ENCODE measurements at places on chromosomes 7 and 10.

DNA sequence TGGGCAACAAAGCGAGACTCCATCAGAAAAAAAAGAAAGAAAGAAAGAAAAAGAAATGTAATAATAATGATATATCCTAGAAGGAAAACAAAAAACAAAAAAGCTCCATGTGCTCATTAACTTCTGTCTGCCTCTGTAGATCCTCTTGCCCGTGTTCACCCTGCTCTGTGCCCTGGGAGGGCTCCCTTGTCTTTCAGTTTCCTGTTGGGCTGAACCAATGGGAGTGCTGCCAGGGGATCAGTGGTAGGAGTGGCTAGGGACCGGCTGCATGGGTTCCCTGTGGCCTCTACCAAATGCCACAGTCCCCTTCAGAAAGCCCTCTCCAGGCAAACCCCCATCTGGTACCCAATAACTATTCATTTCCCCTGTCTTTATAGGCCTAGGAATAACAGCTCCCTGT, 51.8 kb upstream of the PARD3 start:
- H3K36me3 ChIP-seq, result no peaks in the 10 kb centered on the region
- H3K4me1 ChIP-seq, result peaks cover 14% of the 10 kb centered on the region
- no peak for DNase-seq
- H3K4me3 ChIP-seq, result no peak overlapping the region

GRCh38 chr10:87523731-87524130, 19.0 kb downstream of the MINPP1 start:
- H3K4me3 ChIP-seq, result no peak overlapping the region
- no peaks in the 10 kb centered on the region for H3K36me3 ChIP-seq
- no peaks in the 10 kb centered on the region for H3K27me3 ChIP-seq
- H3K27ac ChIP-seq, result no peak overlapping the region
- no peak for DNase-seq

GRCh38 chr10:35927990-35928488, 285.9 kb upstream of the FZD8 start:
- no peak overlapping the region for H3K4me3 ChIP-seq
- H3K4me1 ChIP-seq, result peaks cover 2% of the 10 kb centered on the region
- DNase-seq, result no peak
- H3K27ac ChIP-seq, result no peak overlapping the region

DNA sequence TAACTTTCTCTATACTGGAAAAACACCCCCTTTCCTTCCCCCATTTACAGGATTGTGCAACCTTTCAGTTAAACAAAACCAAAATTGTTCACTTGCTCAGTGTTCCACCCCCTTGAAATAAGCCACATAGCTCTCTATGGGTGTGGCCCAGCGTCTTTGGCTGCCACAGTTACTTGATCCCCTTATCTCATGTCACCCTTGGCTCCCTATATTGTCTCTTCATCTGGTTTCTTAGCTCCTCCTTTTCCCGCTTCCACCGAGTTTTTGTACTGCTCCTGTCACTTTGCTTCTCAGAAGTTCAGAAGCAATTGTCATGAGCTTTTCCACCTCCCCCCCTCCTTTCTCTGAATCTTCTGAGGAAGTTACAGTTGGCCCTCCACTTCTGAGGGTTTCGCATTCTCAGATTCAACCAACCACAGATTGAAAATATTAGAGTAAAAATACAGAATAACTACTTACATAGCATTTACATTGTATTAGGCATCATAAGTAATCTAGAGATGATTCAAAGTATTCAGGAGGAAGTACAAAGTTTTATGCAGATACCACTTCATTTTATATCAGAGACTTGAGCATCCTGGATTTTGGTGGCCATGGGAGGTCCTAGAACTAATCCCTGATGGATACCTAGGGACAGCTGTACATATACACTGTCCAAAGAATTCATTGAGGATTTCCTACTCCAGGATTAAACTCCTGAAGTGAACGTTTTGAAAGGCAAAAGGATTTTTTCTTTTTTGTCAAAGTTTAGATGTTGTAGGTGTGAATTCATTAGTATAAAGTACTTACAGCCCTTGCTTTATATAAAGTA, 60.4 kb downstream of the ADD3 start:
- peaks cover 4% of the 10 kb centered on the region for H3K4me1 ChIP-seq

Measured in ovary (tissue), 10 donors.